ENCODE measurements at places on chromosomes 2 and 18. TPM values are rescaled to one million over a fixed set of nuclear protein-coding genes. Genes with fewer than 3 reads are reported as not detected.

Gene RAB27B
- total RNA-seq: 2.3 TPM

DNA sequence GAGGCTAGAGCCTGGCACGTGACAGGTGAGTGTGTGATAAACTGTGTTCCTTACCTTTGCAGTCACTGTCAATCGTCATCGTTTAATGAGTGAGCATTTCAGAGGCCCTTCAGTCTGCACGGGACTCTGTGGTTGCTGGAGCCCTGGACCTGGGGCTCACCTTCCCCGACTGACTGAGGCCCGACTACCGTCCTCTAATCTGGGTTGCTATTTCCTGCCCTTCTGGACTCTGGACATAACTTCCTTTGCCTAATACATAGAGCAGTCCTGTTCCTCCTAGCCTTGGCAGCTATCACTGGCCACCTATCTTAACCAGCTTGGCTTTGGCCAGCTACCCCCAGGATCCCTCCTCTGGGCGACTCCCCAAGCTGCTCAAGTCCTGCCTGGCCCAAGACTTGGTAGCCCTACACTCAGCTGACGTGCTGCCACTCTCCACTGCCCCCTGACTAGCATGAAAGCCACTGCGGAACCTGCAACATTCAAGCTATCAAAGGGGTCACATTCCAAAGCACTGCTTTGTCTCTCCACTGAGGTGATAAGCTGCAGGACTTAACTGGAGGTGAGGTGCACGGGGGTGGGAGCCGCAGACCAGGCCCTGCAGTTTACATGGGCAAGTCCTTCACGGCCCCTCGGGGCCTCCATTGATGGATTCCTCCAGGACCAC lies 11.1 kb upstream of the RAB17 start:
- DNase-seq: no peak
- H3K4me3 ChIP-seq: no peak overlapping the region
- H3K27ac ChIP-seq: no peak overlapping the region
- peaks cover 8% of the 10 kb centered on the region for H3K4me1 ChIP-seq
- no peaks in the 10 kb centered on the region for H3K36me3 ChIP-seq
- no peaks in the 10 kb centered on the region for H3K27me3 ChIP-seq

DNA sequence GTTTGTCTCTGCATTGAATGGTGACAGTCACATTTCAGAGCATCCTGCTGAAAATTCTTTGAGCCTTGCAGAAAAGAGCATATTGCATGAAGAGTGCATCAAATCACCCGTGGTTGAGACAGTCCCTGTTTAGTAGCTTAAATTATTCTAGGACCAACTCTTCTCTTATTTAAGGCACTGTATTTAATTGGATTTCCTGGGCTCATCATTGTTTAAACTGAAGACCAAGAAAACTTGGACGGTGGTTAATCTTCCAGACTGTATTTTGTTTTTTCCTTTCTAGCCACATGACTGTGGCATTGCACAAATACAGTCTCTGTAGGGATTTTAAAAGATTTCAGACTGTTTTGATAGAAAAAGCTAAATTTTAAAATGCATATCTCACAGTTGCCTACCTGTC lies 114.4 kb downstream of the GALNT3 start:
- H3K4me1 ChIP-seq: no peaks in the 10 kb centered on the region
- H3K27me3 ChIP-seq: no peaks in the 10 kb centered on the region
- no peak overlapping the region for H3K27ac ChIP-seq
- H3K4me3 ChIP-seq: no peak overlapping the region

- H3K36me3 ChIP-seq: no peaks in the 10 kb centered on the region
- no peaks in the 10 kb centered on the region for H3K27me3 ChIP-seq
Measured at GRCh38 chr18:21054252-21054821, 57.3 kb downstream of the ROCK1 start.

DNA sequence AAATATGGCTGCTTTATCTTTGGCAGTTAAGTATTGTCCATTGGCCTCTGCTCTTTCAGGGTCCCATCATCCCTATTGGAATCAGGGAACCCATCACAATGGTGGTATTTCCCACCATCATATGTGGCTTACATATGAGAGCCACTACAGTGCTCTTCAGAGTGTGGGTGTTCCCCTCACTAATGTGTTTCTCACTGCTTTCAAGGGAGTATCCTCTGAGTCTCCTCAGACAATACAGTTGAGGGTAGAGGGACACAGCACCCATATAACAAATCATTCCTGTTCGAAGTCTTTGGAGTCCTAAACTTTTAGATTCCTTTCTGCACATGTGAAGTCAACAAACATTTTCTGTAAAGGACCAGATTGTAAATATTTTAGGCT lies 48.8 kb upstream of the DNAJC10 start:
- DNase-seq: no peak
- no peak overlapping the region for H3K27ac ChIP-seq
- no peak overlapping the region for H3K4me3 ChIP-seq
- no peaks in the 10 kb centered on the region for H3K36me3 ChIP-seq

GRCh38 chr2:203934711-203935438 lies 1.7 kb upstream of the ICOS start:
- no peak for DNase-seq
- peaks cover 41% of the 10 kb centered on the region for H3K4me1 ChIP-seq
- no peaks in the 10 kb centered on the region for H3K36me3 ChIP-seq
- H3K27ac ChIP-seq: peak overlapping the region; percentile 71

Gene OR6B2
- not detected for total RNA-seq

- H3K36me3 ChIP-seq: no peaks in the 10 kb centered on the region
- no peak for DNase-seq
- no peaks in the 10 kb centered on the region for H3K4me1 ChIP-seq
- H3K27me3 ChIP-seq: no peaks in the 10 kb centered on the region
Measured at GRCh38 chr2:179917272-179917671, 55.9 kb upstream of the ZNF385B start.

Gene IL1RN
- total RNA-seq: 2.3 TPM

DNA sequence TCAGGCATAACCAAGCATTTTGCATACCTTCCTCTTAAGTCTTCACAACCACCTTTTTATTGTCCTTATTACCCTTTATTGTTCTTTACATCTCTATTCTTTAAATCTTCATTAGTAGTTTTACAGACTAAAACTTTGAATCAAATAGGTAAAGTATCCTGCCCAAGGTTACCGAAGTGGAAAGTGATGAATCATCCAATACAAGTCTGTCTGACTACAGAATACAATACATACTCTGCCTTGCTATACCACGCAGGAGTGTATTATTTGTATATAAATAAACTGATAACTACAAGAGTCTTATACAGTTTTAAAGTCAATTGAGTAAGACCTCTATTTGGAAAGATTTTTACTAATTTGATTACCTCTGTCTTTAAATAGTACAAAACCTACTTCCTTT lies 196.0 kb downstream of the ZEB2 start:
- H3K4me1 ChIP-seq: peaks cover 50% of the 10 kb centered on the region
- DNase-seq: no peak
- H3K4me3 ChIP-seq: no peak overlapping the region
- no peak overlapping the region for H3K27ac ChIP-seq

DNA sequence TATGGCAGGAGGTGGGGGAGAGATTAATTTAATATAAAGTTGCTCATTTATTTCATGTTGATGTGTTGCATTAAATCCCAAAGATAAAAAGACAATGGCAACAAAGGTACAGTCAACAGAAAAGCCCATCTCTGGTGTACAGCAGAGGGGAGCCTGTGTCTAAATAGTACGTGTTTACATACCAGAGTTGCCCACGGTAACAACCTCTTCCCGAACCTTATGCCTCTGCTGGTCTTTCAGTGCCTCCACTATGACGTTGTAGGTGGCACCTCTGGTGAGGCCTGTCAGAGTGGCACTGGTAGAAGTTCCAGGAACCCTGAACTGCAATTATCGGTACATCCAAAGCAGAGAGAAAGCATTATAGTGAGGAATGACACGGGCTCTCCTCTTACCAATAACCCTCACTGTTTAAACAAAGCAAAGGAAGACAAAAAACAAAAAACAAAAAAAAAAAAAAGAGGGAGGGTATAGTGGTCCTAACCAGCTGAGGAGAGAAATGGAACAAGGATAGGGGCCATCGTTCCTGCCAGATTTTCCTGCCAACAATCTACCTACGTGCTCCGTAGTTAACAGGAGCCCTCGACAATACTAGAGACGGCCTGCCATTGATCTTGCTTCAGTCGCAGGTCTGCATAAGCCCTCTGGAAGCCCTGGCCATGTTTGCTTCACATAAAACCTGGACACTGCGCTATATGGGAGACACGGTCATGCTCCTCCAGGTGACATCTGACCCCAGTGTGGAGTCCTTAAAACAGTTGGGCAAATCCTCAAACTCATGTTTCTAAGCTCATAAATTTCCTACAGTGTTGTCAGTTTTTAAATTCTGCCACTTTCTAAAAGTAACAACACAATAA lies 58.5 kb downstream of the ATIC start:
- no peaks in the 10 kb centered on the region for H3K4me1 ChIP-seq
- no peak for DNase-seq
- H3K27me3 ChIP-seq: no peaks in the 10 kb centered on the region
- no peaks in the 10 kb centered on the region for H3K36me3 ChIP-seq
- no peak overlapping the region for H3K4me3 ChIP-seq
- H3K27ac ChIP-seq: no peak overlapping the region

GRCh38 chr2:183614799-183615435 lies 490.7 kb downstream of the NUP35 start:
- no peaks in the 10 kb centered on the region for H3K36me3 ChIP-seq
- H3K4me1 ChIP-seq: no peaks in the 10 kb centered on the region
- H3K27ac ChIP-seq: no peak overlapping the region
- no peak for DNase-seq

DNA sequence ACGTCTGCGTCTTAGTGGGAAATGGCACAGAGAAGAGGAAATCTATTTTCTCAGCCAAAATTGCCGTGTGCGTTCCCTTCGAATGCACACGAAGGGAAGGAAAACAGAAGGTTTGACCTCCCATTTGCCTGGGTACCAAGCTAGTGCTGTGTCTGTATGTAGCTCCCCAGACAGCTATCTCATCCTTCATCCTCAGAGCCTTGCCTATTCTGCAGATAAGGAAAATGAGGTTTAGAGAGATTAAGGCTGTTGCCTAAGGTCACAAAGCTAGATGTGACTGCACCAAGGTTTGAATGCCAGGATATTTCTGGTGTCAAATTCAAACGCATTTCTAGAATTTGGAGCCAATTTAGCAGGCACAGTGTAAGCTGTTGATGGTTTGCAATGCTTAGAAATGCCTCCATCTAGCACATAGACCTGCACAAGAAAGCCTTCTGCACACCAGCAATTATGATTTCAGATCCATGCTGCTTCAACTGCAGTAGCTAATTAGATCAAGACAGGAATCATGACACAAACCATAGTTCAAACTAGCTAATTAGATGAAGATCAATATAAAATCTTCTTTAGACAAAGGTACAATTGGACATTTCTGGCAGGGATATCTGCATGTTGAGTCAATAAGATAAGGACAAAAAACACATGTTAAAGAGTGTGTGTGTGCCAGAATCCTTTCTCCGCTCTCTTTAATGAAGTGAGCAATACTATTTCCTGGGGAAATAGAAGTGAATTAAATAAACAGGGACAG lies 115.1 kb downstream of the CMPK2 start:
- no peaks in the 10 kb centered on the region for H3K4me1 ChIP-seq
- no peaks in the 10 kb centered on the region for H3K36me3 ChIP-seq
- no peak overlapping the region for H3K4me3 ChIP-seq
- H3K27ac ChIP-seq: no peak overlapping the region

DNA sequence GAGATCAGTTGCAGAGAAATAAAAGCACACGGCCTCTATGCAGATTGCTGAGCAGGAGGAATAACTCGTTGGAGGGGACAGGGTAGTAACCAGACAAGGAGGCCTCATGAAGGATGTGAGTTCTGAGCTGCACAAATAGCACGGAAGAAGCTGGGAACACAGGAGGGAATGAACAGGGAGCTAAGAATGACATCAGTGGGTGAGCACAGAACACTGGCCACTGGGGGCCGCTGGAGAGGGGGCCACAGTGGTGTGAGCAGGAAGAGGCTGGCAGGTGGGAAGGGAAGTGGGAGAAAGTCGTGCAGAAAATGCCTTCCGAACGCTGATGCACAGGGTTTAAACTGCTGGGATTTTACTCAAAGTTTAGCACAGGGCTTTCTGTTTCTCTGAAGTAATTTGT lies 61.0 kb downstream of the ZAP70 start:
- DNase-seq: no peak
- no peak overlapping the region for H3K27ac ChIP-seq
- H3K4me1 ChIP-seq: no peaks in the 10 kb centered on the region
- no peaks in the 10 kb centered on the region for H3K36me3 ChIP-seq
- no peaks in the 10 kb centered on the region for H3K27me3 ChIP-seq

DNA sequence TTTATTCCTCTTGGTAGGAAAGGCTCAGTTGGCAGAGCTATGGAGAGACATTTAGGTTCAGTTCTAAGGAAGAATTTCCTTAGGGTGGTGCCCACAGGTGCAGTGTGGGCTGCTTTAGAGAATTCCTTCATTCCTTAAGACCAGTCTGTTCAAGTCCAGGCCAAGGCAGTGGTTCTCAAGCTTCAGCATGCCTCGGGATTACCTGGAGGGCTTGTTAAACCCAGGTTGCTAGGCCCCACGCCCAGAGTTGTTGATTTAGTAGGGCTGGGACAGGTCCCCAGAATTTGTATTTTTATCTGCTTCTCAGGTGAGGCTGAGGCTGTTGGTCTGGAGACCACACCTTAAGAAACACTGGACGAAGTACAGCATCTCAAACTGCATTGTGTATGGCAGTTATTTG lies 68.9 kb downstream of the CERS6 start:
- DNase-seq: no peak
- H3K36me3 ChIP-seq: no peaks in the 10 kb centered on the region
- H3K4me3 ChIP-seq: no peak overlapping the region
- H3K4me1 ChIP-seq: no peaks in the 10 kb centered on the region
- no peak overlapping the region for H3K27ac ChIP-seq
- no peaks in the 10 kb centered on the region for H3K27me3 ChIP-seq

DNA sequence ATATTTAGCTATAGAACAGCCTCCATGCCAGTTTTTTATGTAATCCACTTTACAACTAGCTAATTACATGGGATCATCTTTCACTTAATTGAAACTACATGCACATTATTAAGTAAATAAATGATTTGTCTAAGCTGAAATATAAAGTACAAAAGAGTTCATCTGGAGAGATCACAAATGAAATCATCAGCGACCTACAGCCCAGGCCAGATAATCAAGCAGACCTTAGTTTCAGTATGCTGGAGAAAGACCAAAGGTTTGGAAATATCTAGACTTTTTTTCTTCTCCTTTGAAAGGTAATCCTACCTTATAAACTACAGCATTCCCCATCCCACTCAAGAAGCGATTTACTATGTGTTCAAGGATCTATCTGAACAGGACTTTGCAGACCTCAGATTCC lies 26.5 kb downstream of the FIGN start:
- no peak overlapping the region for H3K4me3 ChIP-seq
- H3K27me3 ChIP-seq: no peaks in the 10 kb centered on the region
- no peaks in the 10 kb centered on the region for H3K4me1 ChIP-seq
- no peak overlapping the region for H3K27ac ChIP-seq
- H3K36me3 ChIP-seq: no peaks in the 10 kb centered on the region
- no peak for DNase-seq

GRCh38 chr2:46066601-46067000 lies 230.6 kb upstream of the EPAS1 start:
- H3K27ac ChIP-seq: no peak overlapping the region
- H3K36me3 ChIP-seq: no peaks in the 10 kb centered on the region
- DNase-seq: no peak
- H3K27me3 ChIP-seq: no peaks in the 10 kb centered on the region
- no peak overlapping the region for H3K4me3 ChIP-seq

Gene ZNF385B
- not detected for total RNA-seq

Gene FAM161A
- total RNA-seq: 2.1 TPM
